ENCODE measurements at places on chromosomes 16 and 17. TPM values are rescaled to one million over a fixed set of nuclear protein-coding genes. Genes with fewer than 3 reads are reported as not detected.

- H3K27ac ChIP-seq = no peak overlapping the region
- H3K27me3 ChIP-seq = no peaks in the 10 kb centered on the region
- H3K4me3 ChIP-seq = no peak overlapping the region
- H3K36me3 ChIP-seq = no peaks in the 10 kb centered on the region
- peak; percentile 7 for DNase-seq
Measured at GRCh38 chr16:12160249-12160648, 183.7 kb downstream of the SNX29 start.

GRCh38 chr16:11611871-11612664 lies 25.3 kb upstream of the LITAF start:
- peak; percentile 93 for DNase-seq
- H3K36me3 ChIP-seq = no peaks in the 10 kb centered on the region
- H3K4me1 ChIP-seq = peaks cover 3% of the 10 kb centered on the region
- no peak overlapping the region for H3K4me3 ChIP-seq
- H3K27me3 ChIP-seq = no peaks in the 10 kb centered on the region

TOM1L1 gene
- 3.0 TPM for polyA plus RNA-seq

GRCh38 chr17:29592850-29593551 lies at the start of gene ANKRD13B:
Gene ANKRD13B (plus strand): TSS chr17:29593132. CDS start chr17:29593622, 490 bp downstream.
- peak; percentile 90 for DNase-seq
- peaks cover 60% of the 10 kb centered on the region for H3K4me1 ChIP-seq
- peak within 1 kb of the TSS; percentile 15 for H3K27ac ChIP-seq
- H3K27me3 ChIP-seq = peaks cover 36% of the 10 kb centered on the region
- H3K36me3 ChIP-seq = no peaks in the 10 kb centered on the region

EPN3 gene
- 0.02 TPM for polyA plus RNA-seq

DNA sequence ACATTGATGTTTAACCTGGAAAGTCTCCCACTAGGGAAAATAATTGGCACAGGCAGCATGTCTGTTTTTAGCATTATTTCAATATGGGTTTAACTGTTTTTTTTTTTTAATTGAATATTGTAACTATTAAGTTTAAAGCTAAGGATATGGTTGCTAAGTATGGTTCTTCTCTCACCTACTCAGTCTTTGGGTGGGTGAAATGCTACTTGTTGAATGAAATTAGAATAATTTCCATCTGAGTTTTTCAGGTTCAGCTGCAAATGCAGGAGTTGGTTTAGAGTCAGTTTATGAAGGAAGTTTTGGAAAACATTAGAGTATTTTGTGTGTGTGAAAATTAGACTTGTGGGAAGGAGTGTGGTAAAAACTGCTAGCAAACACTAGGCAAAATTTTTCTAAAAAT lies 93.5 kb downstream of the PRKCA start:
- no peaks in the 10 kb centered on the region for H3K36me3 ChIP-seq
- peaks cover 4% of the 10 kb centered on the region for H3K4me1 ChIP-seq
- no peaks in the 10 kb centered on the region for H3K27me3 ChIP-seq
- H3K4me3 ChIP-seq = no peak overlapping the region
